ENCODE measurements at places on chromosomes 6 and 20.

DNA sequence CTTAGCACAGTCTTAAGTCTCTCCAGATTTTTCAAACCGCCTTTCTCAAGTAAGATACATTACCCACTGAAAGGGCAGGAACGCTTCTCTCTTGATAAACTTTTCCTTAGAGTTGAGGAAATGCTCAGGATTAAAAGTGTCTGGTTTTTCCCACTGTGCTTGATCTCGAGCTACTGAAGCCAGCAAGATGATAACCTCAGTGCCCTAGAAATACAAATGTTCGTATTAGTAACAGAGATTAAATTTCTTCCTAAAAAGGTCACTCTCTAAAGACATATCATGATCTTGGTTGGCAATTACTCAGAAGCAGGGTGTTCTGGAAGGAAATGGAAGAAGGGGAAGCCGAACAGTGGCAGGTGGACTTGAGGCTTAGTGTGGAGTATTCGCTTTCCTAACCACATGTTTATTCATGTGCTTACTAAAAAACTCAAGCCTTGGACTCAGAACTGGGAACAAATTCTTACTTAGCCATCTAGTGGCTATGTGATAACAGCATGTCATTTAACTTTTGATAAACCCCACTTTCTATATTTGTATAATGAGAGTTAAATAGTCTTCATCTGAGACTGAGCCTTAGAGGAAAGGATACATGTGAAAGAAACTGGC, 20.1 kb downstream of the C6orf141 start:
- DNase-seq: no peak

DNA sequence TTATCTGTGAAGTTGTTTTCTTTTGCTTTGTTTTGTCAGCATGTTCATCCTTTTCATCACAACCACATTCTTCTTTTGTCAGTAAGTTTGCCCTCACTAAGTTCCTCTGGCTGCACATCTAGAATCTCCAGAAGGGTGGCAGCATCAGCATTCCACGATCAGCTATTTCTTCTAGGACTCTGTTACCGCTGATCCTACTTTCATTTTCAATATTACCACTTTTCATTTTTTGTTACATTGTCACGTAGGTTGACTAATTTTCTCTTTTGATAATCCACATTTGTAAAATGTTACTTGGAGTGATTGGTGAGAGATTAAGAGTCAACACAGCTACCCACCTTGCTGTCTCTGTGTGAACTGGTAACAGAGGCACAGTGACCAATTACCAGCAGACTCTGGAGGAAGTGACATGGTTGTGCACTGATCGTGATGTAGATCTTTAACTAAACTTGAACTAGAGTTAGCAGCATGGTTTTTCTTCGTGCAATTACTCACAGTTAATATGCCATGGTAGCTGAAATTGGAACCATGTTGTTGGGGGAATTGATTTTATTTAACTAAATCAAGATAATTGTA, 307.9 kb upstream of the SLC35B3 start:
- DNase-seq: no peak

- DNase-seq: no peak
Observed at GRCh38 chr6:80503660-80504059, 397.2 kb downstream of the BCKDHB start.

- DNase-seq: no peak
Observed at GRCh38 chr20:49909499-49910339, 5.6 kb downstream of the SPATA2 start.

DNA sequence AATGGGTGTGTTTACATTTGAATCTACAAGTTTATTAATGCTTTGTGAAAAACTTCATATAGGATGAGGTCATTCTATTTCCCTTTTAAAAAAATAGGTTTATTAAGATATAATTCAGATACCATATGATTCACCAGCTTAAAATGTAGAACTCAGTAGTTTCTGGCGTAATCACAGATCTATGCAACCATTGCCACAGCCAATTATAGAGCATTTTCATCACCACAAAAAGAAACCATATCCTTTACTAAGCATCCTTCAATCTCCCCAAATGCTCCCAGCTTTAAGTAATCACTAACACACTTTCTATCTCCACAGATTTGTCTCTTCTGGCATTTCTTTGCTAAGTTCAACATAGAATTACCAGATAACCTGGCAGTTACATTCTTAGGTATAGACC, 137.2 kb downstream of the PTPRT start:
- DNase-seq: no peak

- DNase-seq: no peak
Observed at GRCh38 chr6:51927450-51927849, 160.0 kb downstream of the PKHD1 start.

DNA sequence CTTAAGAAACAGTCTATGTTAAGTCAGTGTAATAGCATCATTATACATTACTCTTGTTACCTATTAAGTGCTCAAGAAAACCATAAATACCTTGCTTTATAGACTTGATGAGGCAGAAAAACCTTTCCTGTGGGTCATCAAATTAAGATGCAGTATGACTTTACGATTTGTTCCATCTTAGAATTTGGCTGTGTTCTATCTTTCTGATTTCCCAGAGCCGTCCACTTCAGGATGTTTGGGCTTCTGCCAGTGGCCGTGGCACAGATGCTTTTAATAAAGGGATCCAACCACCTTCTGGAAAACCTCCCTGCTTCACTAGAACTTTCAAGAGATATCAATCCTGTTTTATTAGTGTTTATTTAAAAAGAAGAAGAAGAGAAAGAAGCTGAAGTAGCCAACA, 71.2 kb downstream of the PDE7B start:
- no peak for DNase-seq

DNA sequence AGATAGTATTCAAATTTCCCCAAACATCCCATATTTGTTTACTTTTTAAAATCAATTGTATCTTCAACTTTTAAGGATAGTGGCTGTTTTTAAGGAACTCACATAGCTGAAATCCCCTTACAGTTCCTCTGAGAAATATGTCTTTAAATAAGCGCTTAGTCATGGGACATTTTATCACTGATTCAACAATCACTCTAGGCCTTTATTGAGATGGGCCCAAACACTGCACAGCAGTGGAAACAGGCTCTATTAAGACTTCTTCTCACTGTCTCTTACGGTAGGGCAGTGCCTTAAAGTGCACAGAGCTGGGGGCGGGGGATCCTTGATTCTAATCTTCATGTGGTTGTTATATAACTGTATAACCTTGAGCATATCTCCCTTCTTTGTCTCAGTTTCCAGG, 59.8 kb upstream of the RREB1 start:
- no peak for DNase-seq

All from left renal cortex interstitium (tissue), 4 donors.